ENCODE measurements at places on chromosomes 2 and 18. TPM values are rescaled to one million over a fixed set of nuclear protein-coding genes. Genes with fewer than 3 reads are reported as not detected.

The UGT1A5 gene
- polyA plus RNA-seq = not detected

The COBLL1 gene
- polyA plus RNA-seq = 212 TPM

The REG1B gene
- polyA plus RNA-seq = 5.1 TPM

GRCh38 chr18:78448106-78448505 is 531.5 kb upstream of the SALL3 start:
- no peak for DNase-seq

GRCh38 chr2:47401789-47402554 is 984 bp upstream of the MSH2 start:
- DNase-seq = no peak

- no peak for DNase-seq
These were observed 12.3 kb downstream of the RPL31 start for GRCh38 chr2:101014264-101014857.

- no peak for DNase-seq
These were observed 107.7 kb downstream of the HDAC4 start for GRCh38 chr2:239292959-239293774.

DNA sequence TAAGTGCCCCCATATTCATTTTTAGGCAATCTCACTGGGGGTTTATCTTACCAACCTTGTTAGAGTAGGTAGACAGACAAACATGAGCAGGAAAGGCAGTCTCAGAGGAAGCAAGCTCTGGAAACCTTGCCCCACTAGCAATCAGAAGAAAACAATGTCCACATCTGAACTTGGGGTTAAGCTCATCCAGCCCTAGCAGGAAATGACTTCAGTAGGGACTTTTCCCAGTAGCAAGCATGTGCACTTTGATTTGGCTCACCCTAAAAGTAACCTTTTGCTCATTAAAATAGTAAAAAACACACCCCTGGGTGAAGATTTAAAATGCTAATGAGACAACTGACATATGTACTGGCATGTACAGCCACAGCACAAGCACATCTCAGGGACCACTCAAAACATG is 175.5 kb downstream of the AKAIN1 start:
- DNase-seq = no peak

DNA sequence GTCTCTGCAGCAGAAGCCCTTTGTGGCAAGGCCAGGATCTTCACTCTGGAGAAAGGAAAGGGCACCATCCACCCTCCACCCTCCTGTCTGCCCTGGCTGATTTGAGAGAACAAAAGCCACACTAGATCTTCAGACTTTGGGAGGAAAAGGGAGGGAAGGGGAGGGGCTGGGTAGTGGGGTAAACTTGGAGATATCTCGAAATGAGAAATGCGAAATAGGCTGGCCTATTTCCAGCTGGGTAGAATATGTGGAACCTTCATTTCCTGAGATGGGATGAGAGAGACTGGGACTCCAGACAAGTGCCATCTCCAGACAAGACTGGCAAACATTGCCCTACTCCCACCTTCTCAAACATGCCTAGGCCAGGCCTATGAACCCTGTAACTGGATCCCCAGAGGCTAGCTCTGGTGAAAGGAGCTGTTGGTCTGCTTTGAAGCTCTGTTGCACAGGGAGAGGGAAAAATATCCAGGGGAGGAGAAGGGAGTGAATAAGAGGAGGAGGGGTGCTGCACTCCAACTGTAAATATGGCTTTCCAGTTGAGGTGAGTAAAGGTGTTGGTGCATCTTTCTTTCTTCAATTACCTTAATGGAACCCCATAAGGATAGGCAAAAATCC is 1.7 kb downstream of the HOXD12 start:
- DNase-seq = no peak

The DES gene
- 283 TPM for polyA plus RNA-seq

DNA sequence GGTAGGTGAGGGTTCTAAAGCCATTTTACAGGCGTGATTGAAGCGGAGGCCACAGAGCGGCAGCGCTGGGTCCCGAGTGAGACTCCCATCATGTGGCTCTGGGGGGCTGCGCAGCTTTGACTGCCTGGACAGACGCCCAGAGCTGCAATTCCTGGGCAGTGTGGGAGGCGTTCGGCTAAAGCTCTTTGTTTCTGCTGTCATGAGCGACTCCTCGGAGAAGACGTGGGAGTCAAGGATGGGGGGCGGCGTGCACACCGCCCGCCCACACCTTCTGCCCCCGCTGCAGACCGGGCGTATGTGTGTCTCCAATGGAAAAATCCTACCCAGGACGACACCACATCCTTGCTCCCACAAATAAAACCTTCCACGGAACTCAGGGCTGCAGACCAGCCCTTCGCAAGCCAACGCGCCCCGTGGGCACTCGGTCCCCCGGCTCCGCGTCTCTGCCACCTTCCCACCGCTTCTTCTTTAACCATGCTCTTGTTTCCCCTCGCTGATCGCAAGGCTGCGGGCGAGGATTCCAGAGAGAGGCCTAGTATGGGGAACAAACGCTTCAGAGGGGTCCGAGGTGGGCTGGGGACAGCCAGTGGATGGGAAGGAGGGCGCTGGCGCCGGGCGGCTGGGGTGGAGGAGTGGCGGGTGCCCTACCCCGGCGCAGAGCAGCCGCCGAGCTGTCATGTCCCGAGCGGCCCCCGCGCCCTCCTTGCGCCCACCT is 680 bp upstream of the LBH start:
- DNase-seq = no peak

GRCh38 chr2:172561270-172561669 is 5.4 kb downstream of the PDK1 start:
- no peak for DNase-seq

- DNase-seq = no peak
These were observed 98.3 kb downstream of the GRB14 start for GRCh38 chr2:164523009-164523408.

The FAM110C gene
- polyA plus RNA-seq = 3.9 TPM

- peak; percentile 89 for DNase-seq
These were observed at the start of gene CDH2 for GRCh38 chr18:28176948-28177827. Gene CDH2, minus strand, starts transcription at chr18:28177130. Its CDS starts 108 bp downstream, at chr18:28177022.

DNA sequence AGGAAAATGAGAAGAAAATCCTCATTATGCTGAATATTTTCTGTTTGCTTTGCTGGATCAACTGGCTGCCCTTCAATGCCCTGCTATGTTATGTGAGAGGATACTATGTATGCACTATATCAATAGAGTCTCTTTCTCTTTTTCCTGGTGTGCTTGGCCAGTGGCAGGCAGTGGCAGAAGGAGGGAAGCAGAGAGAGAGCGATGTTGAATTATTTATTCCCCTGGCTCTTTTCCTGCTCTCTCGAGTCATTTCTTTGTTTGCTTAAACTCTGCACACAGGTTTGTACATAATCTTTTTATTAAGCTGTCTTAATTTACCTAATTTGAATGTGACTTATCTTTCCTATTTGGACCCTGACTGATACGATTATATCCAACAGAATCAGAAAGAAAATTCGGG is 1727.3 kb downstream of the SUCLG1 start:
- DNase-seq = no peak

GRCh38 chr2:239378021-239378917 is 22.6 kb downstream of the HDAC4 start:
- DNase-seq = no peak

GRCh38 chr2:48036312-48036711 is 130.0 kb upstream of the FBXO11 start:
- no peak for DNase-seq

- no peak for DNase-seq
These were observed 65.3 kb downstream of the KCNF1 start for GRCh38 chr2:10977003-10977402.

DNA sequence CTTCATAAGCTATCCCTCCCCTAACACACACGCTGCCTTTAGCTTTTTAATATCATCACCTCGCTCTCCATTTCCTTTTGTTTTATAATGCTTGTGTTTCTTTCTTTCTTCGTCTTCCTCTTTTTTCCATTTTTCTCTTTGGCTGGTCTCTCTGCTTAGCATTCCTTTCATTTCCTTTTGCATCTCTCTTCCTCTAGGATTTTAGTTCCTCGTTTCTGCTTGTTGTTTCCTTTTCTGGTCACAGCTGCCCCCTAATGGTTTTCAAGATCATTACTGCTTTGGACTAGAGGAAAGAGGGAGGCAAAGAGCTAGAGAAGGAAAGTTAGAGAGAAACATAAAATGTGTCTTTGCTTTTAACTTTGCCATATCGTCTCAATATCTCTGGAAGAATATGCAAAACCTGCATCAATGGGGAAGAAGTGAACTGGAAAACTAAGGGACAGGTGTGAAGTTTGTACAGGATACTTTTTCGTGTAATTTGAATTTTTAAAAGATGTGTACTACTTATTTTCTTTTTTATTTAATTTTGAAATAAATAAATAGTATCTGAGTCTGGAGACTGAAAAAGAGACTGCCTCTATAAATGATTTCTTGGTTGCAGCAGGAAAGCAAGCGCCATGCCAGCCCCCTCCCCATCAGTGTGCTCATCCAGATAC is 6.3 kb upstream of the NRP2 start:
- peak; percentile 31 for DNase-seq

- no peak for DNase-seq
These were observed 70.4 kb downstream of the MRO start for GRCh38 chr18:50749421-50749820.

The AAK1 gene
- 37.4 TPM for polyA plus RNA-seq

The ABCB11 gene
- 0.13 TPM for polyA plus RNA-seq

The KIF5C gene
- 31.2 TPM for polyA plus RNA-seq

The RBBP8 gene
- polyA plus RNA-seq = 31.6 TPM

DNA sequence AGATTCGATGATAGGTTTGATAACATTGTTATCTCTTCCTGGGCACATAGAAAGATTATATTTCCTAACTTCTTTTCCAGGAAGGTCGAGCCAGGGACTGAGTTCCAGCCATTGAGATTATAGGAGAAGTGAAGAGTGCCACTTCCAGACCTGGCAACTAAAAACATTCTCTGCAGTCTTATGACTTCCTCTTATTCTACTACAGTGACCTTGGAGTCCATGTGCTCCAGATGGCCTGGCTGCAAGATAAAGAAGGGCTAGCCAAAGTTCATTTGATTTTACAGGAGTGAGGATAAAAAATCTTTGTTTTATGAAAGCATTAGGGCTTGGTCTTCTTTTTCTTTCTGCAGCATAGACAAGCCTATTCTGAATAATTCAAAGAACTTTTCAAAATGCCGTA is 363.0 kb downstream of the FSIP2 start:
- no peak for DNase-seq

- DNase-seq = no peak
These were observed 637.1 kb upstream of the CHAC2 start for GRCh38 chr2:53130441-53130943.

DNA sequence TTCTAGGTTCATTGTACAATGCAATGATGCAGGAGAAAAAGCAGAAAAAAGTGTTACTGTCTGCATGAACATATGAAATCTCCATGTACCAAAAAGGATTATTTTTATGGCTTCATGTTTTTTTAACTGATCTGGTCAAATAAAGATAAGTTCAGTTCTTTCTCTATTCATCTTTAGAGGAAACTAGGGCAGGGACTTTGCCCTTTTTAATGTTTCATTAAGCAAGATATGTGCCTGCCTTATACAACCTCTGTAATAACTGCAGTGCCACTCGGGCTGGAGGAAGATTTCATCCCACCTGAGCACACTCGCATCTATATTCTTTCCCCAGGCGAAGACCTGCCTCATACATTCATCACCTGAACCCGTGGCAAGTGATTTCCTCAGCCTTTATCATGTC is 157.9 kb upstream of the DDX18 start:
- no peak for DNase-seq

- DNase-seq = no peak
These were observed 610 bp downstream of the SPC25 start for GRCh38 chr2:168889635-168890005.

GRCh38 chr2:84969511-84970209 is 1.3 kb upstream of the KCMF1 start:
- peak; percentile 39 for DNase-seq

DNA sequence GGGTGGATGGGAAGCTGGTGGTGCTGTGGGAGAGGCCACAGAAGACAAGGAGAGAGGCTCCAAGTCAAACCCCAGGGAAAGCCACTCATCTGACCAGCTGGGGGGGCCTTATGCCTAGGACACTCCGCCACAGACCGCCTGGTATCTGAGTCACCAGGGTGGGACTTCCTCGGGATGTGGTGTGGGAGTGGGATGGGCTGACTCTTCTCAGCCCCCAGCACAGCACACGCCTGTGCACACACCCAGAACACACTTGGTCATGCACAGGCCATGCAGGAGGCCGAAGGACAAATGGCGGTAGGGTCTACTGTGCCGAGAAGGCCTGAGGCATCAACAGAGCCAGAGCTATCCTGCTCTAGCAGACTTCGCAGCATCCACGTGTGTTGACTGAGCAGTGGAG is 136.4 kb downstream of the INHBB start:
- no peak for DNase-seq

GRCh38 chr2:85590950-85591349 is 4.6 kb upstream of the RNF181 start:
- no peak for DNase-seq

GRCh38 chr2:232276084-232276732 is 102.3 kb upstream of the ALPP start:
- no peak for DNase-seq

DNA sequence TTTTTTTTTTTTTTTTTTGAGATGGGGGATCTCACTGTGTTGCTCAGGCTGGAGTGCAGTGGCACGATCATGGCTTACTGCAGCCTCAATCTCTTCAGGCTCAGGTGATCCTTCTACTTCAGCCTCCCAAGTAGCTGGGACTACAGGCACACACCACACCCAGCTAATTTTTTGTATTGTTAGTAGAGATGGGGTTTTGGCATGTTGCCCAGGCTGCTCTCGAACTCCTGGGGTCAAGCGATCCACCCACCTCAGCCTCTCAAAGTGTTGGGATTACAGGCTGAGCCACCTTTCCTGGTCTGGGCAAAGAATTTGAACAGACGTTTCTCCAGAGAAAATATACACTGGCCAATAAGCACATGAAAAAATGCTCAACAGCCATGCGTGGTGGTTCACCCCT is 2.9 kb upstream of the SNRNP200 start:
- no peak for DNase-seq

DNA sequence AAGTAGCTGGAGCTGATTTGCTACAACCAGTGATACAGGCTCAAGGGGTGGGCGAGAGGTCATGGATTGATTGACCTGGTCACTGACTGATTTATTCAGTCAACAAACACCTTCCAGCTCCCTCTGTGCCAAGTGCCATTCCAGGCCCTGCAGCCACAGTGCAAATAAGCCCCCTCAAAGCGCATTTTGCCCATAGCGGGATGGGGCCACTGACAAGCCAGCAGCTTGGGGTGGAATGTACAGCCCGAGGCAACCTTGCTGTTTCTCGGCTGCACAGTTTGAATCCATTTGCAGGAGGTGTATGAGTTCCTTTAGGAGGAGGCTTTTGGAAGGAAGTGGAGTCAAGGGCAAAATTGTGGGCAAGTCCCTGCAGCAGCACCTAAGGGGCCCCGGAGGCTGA is 235.2 kb downstream of the TPGS2 start:
- DNase-seq = no peak

DNA sequence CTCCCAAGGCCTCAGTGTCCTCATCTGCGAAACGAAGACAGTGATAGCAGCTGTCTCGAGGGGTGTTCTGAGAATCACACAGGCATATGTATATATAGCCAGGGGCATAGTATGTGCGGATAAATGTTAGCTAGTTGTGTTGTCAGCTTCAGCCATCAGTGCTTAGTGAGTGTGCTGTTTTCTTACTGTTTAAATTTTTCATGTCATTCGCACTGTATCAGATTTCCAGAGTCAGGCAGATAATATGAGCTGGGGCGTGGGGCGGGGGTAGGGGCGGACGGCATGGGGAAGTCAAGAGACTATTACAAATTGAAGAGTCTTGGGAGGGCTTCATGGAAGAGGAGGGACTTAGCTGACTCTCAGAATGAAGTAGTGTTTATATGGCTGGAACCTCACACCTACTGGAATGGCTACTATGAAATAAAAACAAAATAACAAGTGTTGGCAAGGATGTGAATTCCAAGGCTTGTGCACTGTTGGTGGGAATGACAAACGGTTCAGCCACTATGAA is 7.0 kb downstream of the TRAPPC12 start:
- DNase-seq = no peak

The SP140L gene
- 25.6 TPM for polyA plus RNA-seq

The MAP3K19 gene
- not detected for polyA plus RNA-seq

Data from adrenal gland (tissue), 19 donors.